IMR-90 (cell line): ENCODE measurements at places on chromosomes 12 and 14. TPM values are rescaled to one million over a fixed set of nuclear protein-coding genes. Genes with fewer than 3 reads are reported as not detected.

DNA sequence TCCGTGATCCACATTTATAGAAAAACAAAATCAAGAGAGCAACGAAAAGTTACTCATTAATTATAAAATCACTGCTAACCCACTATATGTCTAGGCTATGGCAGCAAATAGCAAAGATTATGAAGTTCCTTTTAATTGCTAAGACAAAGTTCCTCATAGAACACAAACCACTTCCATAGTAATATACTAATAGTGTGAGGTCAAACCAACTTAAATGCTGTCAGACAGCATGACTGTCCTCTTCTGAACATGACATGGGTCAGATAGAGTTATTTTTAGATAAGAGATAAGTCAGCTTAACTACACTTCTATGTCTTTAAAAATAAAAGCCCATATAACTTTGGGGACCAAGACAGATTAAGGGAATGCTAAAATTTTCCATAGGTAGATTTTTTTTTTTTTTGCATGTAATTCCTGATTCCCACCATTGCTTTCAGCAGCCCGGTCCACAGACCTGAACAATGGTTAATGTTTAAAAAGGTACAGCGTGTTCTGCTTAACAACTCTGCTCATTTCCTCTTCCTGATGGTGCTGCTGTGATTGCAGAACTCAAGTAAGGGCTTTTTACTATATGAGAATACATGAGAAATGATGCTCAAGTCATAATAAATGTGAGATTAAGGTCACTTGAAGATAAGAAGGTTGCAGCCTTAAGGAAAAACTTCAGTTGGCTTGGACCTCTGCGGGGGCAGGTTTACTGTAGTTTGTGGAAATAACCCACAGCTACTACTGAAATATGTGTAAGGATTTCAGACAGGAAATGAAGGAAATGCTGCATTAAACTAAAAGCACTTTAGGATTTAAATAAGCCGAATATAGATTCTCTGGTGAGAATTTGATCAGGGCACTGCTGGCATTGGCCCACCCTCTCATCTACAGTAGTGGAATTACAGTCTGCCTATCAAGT lies 37.7 kb upstream of the DUSP6 start:
- H3K36me3 ChIP-seq: no peaks in the 10 kb centered on the region
- H3K4me1 ChIP-seq: peaks cover 12% of the 10 kb centered on the region
- DNase-seq: peak; percentile 54
- H3K27ac ChIP-seq: no peak overlapping the region

Gene DGLUCY
- total RNA-seq: 8.6 and 13.3 TPM in 2 replicates

DNA sequence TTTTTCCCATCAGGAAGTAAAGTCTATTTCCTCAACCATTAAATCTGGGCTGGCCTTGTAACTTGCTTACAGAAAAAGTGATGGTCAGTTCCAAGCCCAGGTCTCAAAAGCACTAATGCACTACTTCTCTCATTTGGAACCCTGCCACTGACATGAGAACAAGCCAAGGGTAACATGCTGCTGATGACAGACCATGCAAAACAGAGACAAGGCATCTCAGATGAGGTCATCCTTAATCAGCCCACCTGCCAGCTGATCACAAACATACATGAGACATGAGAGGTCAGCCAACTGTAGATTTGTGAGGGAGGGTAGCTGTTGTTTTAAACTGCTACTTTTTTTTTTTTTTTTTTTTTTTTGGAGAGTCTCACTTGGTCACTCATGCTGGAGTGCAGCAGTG lies 16.2 kb downstream of the TWF1 start:
- no peak overlapping the region for H3K27ac ChIP-seq
- peak; percentile 77 for DNase-seq
- peaks cover 4% of the 10 kb centered on the region; the same call in 1 of the 2 replicates for H3K4me1 ChIP-seq
- peaks cover 7% of the 10 kb centered on the region for H3K36me3 ChIP-seq
- no peak overlapping the region for H3K4me3 ChIP-seq
- no peaks in the 10 kb centered on the region for H3K27me3 ChIP-seq

Gene ACRBP
- not detected in 2 replicates for total RNA-seq

GRCh38 chr12:1839464-1839863 lies 19.1 kb downstream of the LRTM2 start:
- no peak overlapping the region for H3K27ac ChIP-seq
- H3K4me3 ChIP-seq: no peak overlapping the region
- H3K36me3 ChIP-seq: no peaks in the 10 kb centered on the region
- H3K27me3 ChIP-seq: peaks cover 59% of the 10 kb centered on the region
- H3K4me1 ChIP-seq: no peaks in the 10 kb centered on the region
